BJ (cell line): ENCODE measurements at places on chromosomes 6 and 20.

- DNase-seq, result no peak
These were observed 44.9 kb downstream of the TNFRSF21 start for GRCh38 chr6:47264775-47265184.

DNA sequence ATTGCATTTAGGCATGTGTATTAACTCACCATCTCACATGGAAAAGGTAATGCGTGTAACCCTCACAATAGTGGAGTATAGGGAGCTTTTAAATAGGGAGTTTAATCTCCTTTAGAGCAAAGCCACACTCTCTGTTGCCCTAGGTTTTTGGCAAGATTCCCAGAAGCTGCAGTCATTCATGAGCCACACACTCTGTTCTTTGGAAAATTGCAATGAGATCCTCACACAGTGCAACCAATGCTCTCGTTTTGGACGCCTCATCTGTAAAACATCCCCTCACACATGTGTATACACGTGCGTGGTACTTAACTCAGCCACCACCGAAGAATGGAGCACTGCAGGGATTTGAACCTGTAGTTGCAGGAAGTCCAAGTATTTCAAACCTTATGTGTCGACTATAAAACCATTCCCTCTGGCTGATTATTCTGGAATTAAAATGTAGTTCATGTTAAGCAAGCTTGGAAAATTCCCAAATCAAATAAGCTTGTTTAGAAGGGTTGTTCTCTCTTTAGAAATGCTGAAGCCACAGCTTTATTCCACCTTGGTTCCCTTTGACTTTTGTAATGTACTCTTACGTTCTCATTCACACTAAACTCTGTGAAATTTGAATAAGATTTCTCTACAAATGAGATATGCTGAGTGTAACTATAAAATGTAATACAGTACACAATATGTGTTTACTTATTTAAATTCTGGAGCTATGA, 489.8 kb upstream of the MANEA start:
- no peak for DNase-seq

DNA sequence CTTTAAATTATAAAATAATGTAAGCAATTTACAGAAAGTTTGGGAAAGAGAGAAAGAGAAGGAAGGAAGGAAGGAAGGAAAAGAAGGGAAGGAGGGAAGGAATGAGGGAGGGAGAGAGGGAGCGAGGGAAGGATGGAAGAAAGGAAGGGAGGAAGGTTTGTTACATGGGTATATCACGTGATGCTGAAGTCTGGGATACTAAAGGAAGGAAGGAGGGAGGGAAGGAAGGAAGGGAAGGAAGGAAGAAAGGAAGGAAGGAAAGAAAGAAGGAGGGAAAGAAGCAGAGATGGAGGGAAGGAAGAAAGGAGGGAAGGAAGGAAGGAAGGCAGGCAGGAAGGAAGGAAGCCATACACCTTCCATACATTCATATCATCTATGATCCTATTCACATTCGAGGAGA, 48.9 kb upstream of the GCM1 start:
- DNase-seq, result no peak

DNA sequence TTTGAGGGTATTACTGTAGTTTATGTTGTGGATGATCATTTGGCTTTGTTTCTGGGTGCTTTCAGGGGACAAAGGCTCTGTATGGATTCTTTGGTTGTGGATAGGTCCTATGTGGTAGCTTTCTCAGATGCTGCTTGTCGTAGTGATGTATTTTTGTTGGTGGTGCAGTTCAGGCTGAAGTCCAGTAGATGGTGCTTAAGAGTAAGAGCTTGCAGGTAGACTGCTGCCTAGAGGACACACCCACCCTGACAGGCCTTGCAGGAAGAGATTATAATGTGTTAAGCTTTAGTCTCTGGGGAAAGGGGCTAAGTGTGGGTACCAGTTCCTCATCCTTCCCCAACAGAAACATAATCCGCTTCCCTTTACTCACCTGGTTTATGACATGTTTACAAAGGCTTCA, 62.6 kb upstream of the ADGRB3 start:
- DNase-seq, result no peak

DNA sequence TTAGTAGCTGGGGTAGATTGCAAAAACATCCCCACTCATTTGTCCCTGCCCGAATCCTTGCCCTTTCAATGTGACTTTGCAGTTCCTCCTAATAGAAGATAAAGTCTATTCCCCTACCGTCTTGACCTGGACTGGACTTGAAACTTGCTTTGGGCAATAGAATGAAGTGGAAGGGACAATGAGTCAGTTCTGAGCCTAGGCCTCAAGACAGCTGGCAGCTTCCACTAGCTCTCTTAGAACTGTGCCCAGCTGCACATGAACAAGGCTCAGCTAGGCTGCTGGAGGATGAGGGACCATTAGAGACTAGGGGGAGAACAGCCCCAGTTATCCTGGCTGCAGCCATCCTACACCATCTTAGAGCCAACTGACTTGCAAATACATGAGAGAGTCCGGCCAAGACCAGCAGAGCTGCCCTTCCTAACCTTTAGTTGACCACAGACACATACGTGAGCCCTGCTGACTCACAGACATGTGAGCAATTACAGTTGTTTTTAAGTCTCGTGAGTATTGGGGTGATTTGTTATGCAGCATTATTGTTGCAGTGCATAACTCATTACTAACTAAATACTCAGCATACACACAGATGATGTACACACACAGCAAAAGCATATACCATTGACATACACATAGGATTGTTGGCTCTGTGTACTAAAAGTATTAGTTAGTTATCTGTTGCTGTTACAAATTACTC, 105.5 kb downstream of the DHX35 start:
- no peak for DNase-seq

GRCh38 chr6:142398353-142398752, 96.5 kb downstream of the ADGRG6 start:
- DNase-seq, result no peak

DNA sequence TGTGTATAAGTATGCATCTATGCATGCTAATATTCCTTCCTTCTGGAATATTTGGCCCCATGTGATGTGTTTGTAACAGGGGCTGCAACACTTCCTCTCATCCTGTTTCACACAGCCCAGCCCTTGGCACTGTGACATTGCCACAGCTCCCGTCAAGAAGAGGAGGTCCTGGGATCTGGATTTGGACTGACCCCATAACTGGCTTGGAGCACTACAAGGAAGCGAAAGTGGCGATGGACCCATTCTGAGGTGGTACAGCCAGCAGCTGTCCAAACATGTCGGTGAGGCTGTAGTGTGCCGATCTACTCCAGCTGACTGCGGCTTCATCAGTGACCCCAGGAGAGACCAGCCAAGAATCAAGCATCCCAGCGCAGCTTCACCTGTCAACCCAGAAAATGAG, 18.2 kb downstream of the SYNDIG1 start:
- DNase-seq, result no peak

DNA sequence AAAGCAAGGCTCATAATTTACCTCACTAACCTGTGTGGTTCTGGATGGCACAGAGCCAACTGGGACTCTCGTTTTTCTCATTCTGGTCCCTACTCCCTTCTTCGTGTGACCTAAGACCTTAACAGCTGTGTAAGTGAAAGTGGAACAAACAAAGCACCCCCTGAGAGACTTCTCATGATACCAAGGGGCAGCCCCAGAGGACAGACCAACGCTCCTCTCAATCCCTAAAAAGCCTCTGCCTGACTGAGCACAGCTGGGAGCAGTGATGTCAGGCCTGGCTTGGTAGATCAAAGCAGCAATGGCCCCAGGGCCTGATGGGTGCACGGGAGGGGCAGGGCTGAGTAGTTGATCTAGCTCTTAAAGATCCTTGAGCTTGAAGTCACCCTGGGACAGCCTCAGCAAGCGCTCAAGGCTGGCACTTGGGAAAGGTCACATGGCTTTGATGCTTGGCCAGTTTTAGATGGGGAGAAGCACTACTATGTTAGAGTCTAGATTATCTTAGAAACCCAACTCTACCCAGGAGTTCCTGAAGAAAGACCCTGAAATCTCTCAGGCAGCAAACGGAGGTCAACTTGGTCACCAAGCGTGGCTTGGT, 16.2 kb upstream of the TGM2 start:
- no peak for DNase-seq

DNA sequence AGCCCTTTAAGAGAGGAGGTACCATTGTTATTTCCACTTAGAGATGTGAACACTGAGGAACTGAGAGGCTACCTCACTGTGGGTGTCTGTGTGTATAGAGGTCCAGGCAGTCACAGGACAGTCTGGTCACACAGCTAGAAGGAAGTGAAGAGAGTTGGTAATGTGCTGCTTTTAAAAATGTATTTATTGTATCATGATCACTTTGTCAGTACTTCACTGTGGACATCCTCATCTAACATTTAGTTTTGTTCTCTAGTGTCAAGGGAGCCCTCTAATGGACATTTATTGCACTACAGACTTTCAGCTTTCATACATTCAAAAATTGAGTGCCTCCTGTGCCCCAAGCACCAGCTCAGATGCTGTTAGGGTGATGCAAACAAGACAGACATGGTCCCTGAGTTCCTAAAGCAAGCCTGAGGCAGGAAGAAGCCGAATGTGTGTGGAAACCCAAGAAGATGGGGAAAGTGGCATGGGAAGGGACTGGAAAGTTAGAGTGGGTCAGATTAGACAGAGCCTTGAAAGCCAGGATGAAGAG, 123.0 kb downstream of the SLC16A10 start:
- DNase-seq, result peak; percentile 15

DNA sequence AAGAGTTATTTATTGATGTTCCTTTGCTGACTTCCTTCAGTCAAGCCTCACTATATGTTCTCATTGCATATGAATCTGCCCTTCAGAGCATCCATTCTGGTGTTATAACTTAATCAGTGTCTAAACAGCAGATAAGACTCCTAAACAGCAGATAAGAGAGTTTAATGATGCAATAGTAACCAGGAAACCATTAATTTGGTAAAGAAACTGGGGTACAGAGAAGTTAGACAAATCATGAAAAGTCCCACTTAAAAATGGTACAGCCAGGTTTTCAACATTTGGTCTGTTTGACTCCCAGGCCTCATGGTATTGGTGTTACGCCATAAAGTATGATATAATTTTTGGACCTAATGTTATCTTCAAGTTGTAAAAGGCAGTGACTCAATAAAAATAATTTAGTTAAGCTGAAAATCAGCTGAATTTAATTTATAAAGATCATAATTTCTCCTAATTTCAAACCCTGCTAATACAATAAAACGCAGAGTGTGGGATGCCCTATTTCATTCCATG, 127.4 kb upstream of the DST start:
- DNase-seq, result no peak

GRCh38 chr6:112234601-112235000, 19.8 kb downstream of the LAMA4 start:
- no peak for DNase-seq

- DNase-seq, result no peak
These were observed 9.5 kb upstream of the DST start for GRCh38 chr6:56652231-56652630.

DNA sequence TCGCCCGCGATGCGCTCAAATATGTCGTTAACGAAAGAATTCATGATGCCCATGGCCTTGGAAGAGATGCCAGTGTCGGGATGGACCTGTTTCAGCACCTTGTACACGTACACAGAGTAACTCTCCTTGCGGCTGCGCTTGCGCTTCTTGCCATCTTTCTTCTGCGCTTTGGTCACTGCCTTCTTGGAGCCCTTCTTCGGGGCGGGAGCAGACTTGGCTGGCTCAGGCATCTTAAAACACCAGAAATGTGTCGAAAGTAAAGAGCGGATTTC, 36.4 kb downstream of the HFE start:
- no peak for DNase-seq

- DNase-seq, result no peak
These were observed 228.4 kb downstream of the LRFN2 start for GRCh38 chr6:40358473-40359460.

DNA sequence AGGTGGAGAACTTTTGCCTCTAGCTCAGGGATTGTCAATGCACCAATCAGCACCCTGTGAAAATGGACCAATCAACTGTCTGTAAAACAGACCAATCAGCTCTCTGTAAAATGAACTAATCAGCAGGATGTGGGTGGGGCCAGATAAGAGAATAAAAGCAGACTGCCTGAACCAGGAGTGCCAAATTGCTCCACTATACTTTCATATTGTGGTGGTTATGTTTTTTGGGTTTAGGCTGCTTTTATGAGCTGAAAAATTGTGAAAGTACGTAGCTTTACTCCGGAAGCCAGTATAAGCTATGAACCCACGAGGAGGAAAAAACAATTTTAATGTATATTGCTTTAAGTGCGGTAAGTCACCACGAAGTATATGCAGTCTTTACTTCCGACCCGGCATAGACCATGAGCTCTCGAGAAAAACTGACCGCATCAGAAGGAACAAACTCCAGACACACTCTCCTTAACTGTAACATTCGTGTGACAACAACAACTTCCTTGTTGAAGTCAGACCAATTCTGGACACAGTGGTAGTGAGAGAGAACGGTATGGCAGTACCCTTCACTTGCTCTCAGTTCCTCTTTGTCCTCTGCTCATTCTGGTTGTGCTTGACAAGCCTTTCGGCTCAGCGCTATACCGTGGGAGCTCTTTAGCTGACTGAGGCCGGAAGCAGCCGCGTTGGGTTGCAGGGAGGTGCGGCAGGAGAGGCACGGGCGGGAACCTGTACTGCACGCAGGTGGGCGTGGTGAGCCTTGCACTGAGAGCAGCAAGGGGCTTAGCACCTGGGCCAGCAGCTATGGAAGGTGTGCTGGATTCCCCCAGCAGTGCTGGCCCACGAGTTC, 81.9 kb upstream of the E2F3 start:
- DNase-seq, result no peak

DNA sequence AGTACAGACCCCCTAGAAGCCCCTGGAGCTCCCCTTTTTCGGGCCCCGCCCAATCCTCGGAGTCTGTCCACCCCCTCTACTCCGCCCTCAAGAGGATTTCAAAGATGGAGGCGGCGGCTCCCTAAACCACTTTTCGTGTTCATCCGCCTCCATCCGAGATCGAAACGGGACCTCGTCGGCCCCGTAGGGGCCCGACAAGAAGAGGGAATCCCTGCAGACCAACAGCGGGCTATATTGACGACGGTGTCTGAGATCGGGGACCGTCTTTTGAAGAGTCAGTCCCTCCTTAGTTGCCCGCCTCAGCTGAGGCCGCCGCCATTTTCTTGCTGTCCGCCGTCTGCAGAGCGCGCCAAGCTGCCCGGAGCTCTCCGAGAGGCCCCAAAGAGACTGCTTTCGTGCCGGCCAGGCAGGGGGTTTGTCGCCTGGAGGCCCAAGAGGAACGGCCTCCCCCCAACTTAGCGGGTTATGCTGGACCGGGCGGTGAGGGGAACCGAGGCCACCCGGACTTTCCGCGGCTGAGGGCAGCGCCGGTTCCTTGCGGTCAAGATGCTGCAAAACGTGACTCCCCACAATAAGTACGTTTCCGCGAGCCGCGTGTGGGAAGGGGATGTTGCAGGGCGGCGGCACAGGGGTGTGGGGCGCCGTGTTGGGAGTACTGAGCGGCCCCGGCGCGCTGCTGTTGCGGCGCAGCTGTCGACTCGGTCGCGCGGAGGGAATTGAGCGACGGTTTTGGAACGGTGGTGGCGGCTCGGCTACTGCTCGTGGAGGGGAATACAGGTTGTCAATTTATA, 4.2 kb downstream of the BRD2 start:
- no peak for DNase-seq

- DNase-seq, result peak; percentile 61
These were observed 35.9 kb downstream of the DUSP22 start for GRCh38 chr6:328136-328670.

DNA sequence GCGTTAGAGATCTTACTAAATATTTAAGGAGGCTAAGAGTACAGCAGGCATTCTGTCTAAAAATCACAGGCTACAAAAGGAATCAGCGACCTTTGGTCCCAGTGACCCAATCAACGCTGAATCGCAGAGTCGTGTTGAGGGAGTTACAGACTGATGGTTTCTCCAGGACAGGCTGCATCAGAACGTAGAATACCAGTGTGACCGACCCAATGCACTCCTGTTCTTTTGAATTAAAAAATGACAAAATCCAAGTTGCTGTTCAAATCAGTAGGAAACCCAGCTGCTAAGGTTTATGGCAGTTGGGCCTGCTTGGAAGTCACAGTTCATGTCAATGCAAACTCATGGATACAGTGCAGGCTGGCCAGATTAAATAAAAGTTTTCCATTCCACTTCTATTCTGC, 155.8 kb upstream of the AFDN start:
- DNase-seq, result no peak
